ENCODE measurements at places on chromosomes 3 and 15.

DNA sequence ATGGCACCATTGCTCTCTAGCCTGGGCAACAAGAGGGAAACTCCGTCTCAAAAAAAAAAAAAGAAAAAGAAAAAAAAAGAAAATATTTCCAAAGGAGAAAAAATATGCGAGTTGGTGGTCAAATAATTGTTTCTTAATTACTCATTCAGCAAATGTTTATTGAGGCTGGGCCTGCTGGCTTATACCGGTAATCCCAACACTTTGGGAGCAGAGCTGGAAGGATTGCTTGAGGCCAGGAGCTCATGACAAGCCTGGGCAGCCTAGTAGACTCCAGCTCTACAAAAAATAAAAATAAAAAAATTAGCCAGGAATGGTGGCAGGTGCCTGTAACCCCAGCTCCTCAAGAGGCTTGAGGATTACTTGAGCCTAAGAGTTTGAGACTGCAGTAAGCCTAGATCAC is 4.1 kb downstream of the KNL1 start:
- no peak for DNase-seq

- no peak for DNase-seq
These were observed 166.6 kb upstream of the BHLHE40 start for GRCh38 chr3:4812591-4812990.

- DNase-seq: peak; percentile 42
These were observed at the start of gene SEMA3F for GRCh38 chr3:50154840-50155490. SEMA3F (plus strand) TSS chr3:50155324; CDS start chr3:50159623, 4,299 bp downstream.

DNA sequence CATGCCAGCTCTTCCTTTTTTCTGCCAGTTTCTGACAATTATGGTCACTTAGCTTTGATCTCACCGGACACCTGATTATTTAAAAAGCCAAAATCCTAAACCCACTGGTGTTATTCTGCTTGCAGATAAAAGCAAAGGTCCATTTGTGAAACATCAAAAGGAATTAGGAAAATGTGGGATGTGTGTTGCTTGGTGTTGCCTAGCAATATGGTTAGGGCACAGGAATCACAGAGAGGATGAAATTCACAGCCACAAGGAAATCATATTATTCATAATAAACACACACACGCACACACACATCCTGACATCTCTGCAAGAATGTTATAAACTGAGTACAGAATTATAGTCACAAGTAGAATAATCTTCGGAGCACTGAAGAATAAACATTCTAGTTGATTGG is 89.3 kb upstream of the BHLHE40 start:
- DNase-seq: peak; percentile 64

DNA sequence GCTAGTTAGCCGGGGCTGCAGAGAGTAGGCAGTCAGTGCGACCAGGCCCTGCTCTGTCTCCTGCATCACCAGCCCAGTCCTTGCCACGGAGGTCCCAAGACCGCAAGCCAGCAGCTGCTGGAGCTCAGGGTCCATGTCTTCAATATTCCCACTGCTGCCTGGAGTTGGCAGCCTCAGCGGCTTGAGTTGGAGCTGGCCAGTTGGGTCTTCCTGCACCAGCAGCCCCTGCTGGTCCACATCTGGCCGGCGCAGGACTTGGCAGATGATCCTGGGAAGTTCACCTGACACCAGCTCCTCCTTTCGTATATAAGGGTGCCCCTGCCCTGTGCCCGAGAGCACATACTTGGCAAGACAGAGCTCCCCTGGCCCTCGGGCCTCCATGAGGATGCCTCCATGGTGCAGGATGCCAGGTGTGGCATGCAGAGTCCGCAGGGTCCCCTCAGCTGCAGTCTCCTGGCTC is 5.7 kb downstream of the XIRP1 start:
- no peak for DNase-seq

GRCh38 chr3:113092746-113093145 is 102.0 kb downstream of the GTPBP8 start:
- no peak for DNase-seq

DNA sequence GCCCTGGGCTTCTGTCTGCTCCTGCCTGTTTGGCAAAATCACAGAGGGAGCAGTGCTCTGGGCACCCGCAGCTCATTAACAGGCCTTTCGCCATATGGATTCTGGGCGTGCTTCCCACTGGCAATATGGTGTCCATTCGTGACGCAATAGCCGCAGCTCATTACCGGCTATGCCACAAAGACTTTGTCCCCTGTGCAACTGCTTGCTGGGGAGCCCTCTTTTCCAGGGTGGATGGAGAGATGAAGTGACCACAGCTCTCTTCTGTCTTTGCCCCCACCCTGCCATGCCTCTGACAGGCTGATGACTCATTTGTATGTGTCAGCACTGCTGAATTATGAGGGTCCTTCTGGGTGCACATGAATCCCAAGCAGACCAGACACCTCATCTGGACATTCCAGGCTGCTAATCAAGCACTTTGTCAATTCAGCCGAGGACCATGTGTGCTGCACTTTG is 214.3 kb upstream of the FEZF2 start:
- peak; percentile 94 for DNase-seq

- DNase-seq: peak; percentile 30
These were observed 824.7 kb upstream of the NECTIN3 start for GRCh38 chr3:110246796-110247376.

DNA sequence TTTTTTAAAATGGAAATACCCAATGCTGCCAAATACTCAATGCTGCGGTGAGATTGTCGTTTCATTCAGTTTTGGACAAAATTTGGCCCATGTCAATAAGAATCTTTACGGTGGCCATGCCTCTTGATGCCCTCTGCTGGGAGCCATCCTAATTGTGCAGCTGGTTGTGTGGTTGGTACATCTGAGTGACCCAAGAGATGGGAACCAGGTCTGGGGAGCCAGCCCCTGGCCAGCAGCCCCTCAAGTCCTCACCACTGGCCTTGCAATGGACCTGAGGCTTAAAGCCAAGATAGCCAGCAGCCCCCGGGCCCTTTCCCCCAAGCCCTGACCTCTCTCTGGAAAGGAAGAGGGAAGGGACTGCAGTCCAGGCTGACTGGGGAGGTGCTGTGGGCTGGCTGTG is 36.4 kb upstream of the ESYT3 start:
- DNase-seq: no peak

DNA sequence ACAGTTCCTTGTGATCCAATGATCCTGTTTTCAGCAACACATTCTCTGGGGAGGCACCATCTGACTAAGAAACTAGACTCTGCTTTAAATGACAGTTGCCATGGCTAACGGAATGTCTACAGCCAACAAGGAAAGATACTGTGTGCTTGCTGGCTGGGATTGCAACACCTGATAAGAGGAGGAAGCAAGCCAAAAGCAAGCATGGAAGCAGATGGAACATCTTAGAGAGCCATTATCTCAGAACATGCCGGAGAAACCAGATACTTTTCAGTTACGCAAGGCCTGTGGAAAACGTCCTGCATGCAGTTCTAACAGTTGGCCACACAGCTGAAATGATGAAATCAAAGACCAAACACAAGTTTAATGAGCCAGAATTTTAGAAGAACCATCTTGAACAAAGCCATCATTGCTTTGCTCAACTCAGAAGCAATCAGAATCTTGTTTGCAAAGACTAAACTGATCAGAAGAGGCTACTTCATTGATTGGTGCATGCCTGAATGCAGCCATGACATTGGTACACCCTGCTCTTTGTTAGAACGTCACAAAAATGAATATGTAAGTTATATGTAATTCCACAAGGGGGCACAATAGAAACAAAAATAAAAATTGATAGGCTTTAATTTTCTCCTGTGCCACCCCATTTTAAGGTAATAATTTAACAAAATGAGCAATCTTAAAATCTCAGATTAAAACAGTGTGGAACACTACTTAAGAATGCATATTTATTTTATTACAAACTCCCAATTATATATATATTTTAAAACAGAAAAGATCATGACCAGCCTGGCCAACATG is 50.8 kb downstream of the GXYLT2 start:
- DNase-seq: peak; percentile 100

- DNase-seq: no peak
These were observed 39.8 kb upstream of the CRTC3 start for GRCh38 chr15:90489944-90490343.

DNA sequence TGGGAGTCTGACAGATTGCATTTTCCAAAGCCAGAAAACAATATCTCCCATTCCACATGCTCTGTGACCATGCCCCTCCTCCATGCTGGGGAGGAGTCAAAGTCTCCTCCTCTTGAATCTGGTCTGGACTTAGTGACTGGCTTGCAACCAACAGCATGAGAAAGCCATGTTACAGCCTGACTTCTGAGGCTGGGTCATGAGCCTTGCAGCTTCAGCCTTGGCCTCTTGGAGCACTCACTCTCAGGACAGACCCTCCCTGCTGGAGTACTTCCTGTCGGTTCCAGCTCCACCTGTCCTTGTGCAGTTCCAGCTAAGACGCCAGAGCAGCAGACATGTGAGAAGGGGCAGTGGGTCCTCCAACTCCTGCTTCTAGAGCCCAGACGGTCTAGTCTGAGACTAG is 49.7 kb upstream of the RBSN start:
- peak; percentile 15 for DNase-seq

DNA sequence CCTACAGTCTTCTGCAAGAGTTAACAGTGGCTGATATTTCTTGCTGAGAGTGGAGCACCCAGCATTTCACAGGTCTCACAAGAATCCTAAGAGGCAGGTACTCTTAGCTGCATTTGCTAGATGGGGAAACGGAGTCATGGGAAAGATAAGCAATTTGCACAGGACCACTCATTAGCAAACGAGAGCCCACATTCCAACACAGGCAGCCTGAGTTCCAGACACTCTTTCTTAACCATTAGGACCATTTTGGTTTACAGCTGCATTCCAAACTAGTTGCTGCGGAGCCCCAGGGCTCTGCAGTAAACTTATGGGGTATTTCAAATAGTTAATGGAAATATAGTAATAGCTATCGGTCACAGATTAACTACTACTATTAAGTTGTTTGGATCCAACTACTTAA is 42.5 kb downstream of the LYZL4 start:
- DNase-seq: no peak

- DNase-seq: no peak
These were observed 247.6 kb upstream of the PROK2 start for GRCh38 chr3:72032441-72033135.

DNA sequence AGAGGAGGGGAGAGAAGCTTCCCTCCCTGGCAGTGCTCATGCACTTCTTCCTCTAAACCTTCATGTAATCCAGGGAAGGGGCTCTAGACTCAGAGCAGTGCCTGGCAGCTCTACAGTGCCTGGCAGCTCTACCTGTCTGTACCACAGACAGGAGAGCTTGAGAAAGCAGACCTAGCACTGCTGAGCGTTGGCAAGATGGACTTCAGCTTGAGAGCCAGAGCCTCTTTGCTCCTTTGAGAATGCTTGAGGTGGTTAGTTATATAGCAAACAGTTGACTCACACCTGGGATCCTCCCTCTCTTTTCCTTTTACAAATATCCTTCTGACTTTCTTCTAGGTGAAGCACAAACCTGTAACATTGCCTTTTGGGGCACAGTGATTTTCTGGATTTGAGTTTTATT is 20.9 kb downstream of the FBXO22 start:
- peak; percentile 22 for DNase-seq

- no peak for DNase-seq
These were observed 41.2 kb downstream of the ADIPOQ start for GRCh38 chr3:186883686-186884058.

DNA sequence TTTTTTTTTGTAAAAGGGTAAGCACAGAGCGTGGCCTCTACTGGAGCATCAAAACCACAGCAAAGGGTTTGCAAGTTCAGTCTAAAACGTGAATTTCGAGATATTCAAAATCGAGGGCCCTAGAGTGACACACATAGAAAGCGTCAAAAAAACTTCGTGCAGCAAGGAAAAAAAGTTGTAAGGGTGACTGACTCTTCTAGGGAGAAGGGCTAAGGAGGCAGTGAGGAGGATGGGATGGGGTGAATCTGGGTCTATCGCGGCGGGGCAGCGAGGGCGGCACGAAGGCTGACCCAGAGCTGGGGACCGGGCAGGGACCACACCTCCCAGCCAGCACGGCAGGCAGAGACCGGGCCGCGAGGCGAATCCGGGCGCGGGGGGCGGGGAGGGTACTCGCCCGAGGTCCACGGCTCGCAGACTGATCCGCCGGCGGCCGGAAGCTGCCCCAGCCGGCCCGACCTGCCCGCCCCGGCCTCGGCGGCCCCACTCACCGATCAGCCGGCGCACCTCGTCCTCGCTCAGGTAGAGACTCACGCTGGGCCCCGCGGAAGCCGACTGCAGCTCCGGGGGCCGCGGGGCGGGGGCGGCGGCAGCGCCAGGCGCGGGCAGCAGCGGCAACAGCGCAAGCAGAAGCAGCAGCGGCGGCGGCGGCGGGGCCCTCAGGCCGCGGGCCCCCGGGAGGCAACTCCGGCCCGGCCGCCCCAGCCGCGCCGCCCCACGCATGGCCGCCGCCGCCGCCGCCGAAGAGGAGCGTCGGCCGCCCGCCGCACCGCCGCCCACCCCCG is 533 bp downstream of the RYK start:
- no peak for DNase-seq

DNA sequence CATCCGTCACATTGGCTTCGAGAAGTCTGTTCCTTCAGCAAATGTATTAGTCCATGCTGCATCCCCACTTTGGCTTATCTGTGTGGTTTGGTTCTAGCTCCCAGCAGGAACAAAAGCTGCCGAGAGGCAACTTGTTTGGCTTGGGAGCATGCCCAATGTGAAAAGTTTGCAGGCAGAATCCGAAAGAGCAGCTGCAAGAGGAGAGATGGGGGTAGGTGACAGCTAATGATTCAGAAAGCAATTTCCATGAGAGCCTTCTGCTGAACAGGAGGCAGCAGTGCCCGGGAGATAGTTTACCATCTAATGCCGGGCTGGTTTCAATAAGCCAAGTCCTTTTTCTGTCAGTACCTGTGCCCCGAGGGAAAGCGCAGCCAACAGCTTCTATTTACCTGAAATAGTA is 60.2 kb downstream of the GRM7 start:
- no peak for DNase-seq

GRCh38 chr3:144894576-144894975 is 923.0 kb downstream of the DIPK2A start:
- no peak for DNase-seq

DNA sequence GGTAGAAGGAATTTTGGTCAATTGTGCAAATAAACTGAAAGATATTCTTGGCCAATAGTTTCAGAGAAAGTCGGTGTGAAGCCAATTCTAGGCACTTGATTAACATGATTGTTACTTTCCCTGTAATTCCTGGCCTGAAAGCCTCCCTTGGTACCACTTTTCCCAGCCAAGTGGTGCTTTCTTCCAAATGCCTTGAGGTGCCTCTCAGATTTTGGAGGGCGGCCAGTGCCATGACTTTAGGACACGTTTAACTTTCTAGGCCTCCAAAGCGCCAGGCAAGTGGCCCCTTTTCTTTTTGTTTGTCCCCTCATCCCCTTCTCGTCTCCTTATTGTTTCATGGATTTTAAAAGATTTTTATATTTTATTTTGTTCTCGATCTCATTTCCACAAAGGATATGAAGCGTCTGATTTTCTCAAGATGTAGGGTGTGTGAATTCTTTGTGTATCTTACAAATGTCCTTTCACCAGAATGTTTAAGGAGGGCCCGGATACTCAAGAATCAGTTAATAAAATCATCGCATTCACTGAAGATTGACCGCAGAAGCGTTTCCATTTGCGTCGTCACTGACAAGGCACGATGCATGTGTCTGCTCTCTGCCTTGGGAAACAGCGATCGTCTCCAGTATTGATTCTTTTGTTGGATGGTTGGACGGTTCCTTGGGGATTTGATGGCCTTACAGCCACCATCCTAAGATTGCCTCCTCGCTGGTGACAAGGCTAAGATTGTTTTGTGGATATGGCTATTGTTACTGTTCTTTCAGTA is 87.8 kb downstream of the ASB7 start:
- no peak for DNase-seq

GRCh38 chr15:83516935-83517334 is 69.8 kb downstream of the SH3GL3 start:
- peak; percentile 17 for DNase-seq

- DNase-seq: no peak
These were observed 153.3 kb downstream of the NUP210 start for GRCh38 chr3:13266651-13267362.

GRCh38 chr3:59632760-59633573 is 583.1 kb upstream of the CFAP20DC start:
- no peak for DNase-seq
